ENCODE measurements at places on chromosomes 7 and 10.

DNA sequence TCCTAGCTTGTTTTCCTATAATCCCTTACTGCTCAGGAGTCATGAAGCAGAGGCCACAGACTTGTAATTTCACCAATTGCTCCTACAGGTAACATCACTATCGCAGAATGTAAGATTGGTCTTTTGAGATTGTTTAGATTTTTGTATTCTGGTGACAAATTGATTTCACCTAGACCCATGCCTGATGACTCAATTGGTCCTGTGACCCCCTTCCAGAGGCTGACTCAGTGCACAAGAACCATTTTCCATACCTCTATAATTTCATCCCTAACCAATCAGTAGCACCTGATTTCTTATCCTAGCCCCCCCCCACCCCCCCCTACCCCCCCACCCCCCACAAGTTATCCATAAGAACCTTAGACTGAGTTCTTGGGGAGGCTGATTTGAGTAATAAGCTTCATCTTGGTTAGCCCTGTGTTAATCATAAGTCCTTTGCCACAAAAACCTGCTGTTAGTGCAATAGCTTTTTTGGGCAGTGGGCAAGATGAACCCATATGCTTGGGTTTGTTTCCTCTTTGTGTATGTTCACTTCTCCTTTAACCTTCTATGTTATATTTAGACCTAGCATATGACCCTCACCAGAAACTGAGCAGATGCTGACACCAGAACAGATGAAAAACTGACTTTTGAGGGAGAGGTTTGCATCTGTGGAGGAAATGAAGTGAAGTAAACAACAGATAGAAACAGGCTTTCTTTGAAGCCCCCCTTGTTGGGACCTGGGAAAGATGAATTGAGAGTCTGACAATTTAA, 187.1 kb downstream of the KIF20B start:
- no peak for DNase-seq

DNA sequence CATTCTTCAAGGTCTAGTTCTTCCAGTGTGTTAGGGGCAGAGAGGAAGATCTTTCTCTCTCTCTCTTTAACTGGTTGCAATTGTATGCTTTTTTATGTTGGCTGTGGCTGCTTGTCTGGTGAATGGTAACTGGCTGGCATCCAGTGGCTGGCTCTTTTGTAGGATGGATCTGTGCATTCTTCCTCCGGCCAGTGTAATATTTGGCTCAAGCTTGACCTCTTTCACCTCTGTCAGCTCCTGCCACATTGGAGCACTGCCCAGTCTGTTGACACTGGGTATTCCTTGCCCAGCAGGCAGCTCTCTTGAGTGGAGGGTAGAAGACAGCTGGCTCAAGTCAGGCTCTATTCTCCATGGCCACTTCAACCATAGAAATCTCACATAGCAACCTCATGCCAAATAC, 528.3 kb downstream of the PHTF2 start:
- no peak for DNase-seq

DNA sequence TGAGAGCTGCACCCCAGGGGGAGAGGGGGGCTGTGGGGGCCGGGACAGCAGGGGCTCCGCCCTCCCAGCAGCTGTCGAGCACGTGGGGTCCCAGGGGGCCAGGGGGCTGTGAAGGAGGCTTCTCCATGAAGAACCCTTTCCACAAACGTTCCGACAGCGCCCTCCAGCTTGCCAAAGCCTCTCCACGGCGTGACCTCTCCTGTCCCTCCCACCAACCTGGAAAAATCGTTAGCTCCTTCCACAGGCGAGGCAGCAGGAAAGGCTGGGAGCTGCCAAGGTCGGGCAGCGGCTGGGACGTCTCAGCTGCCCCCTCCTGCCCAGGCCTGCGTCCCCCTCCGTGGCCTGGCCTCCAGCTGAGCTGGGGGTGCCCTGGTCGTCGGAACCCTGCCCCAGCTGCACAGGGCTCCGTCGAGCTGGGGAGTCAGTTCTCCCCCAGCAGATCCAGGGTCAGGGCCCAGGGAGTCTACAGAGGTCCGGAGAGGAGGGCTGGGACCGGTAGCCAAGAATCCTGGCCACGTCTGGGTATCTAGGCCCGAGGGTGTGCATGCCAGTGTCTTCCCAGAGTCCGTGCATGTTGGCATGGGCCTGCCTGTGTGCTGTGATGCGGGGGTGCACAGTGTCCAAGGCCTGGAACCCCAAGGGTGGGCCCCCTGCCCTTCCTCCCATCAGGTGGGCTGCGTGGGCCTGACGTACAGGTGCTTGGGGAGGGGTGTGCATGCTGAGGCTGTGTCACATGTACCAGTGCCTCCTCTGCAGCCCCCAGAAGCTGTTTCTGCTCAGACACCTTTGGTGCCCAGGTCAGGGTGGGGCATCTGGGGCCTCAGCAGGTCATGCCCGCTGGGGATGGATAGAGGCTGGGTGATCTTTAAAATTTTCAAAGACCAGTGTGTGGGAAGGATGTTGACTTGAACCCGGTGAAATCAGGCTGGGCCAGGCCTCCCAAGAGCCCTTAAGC, 66.5 kb downstream of the UNCX start:
- no peak for DNase-seq

DNA sequence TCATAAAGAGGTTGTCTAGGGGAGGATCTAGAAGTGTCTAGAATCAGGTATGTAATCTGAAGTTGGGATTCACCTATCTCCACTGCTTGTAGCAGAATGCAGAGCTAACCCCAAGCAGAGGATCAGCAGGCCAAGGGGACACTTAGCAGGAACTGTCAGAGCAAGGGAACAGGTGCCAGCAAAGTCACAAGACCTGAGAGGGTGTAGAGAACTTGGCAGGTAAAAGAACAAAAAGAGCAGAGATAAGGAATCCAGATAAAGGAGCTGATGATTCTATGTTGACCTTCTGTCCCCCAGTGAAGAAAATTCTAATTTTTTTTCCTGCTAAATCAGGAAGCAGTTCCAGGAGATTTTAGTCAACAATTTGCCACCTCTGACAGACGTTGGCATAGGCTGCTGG, 91.4 kb upstream of the CCDC71L start:
- DNase-seq = no peak

DNA sequence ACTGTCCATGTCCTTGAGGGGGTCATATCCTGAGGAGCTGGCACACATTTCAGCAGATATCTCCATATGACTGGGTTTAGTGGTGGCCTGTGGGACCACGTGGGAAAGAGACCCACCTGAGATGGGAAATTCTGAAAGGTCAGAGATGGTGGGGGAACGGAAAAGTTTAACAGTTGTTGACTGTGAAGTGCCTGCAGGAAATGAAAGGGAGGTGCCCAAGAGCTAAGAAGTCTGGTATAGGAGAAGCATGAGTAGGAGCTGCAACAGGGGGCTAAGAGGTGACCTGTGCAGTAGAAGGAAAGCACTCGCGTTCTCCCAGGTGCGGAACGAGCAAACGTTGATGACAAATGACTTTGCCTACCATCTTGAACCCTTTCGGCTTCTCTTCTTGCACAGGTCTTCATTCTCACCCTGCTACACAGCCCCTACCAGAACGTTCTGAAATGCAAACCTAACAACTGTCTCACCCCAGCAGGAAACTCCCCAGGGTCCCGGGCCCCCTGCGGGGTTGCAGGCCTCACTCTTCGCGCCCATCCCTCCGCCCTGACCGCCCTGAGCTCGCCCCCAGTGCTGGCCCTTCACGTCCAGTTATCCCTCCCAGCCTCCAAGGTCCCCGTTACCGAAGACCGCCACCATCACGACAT, 9.8 kb upstream of the FXYD4 start:
- DNase-seq = no peak

Data from AG09319 (cell line).